ENCODE measurements at places on chromosomes 3 and 15. TPM values are rescaled to one million over a fixed set of nuclear protein-coding genes. Genes with fewer than 3 reads are reported as not detected.

DNA sequence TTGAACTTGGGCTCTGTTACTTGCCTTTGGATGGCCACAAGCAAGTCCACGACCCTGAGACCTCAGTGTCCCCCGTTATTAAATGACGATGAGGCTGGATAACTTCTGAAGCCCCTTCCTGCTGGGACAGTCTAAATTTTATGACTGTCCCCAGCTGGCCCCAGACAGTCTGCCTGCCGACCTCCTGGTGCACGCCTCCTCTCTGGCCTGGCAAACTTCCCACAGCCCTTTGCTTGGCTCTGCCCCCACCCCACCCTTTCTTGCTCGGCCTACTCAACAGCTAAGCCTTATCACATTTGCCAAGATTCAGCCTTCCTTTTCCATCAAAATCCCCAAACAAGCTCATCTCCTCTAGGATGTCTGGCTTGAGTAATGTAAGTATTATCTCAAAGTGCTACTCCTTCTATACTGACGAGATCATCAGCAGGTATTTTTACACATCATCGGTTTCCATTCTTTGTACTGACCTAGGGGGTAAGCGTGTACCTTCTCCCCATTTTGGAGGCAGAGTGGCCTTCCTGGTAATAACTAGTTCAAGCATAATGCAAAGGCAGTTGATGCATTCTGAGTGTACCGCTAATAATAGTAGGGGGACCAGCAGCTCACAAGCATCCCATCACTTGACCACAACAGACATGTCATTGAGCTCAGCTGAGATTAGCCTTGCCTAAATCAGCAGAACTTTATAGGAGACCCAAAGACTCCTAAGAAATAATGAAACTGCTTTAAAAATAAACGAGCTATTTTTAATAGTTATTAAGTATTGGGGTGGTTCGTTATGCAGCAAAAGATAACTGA is 120.8 kb upstream of the HACD2 start:
- DNase-seq: peak; percentile 54

DNA sequence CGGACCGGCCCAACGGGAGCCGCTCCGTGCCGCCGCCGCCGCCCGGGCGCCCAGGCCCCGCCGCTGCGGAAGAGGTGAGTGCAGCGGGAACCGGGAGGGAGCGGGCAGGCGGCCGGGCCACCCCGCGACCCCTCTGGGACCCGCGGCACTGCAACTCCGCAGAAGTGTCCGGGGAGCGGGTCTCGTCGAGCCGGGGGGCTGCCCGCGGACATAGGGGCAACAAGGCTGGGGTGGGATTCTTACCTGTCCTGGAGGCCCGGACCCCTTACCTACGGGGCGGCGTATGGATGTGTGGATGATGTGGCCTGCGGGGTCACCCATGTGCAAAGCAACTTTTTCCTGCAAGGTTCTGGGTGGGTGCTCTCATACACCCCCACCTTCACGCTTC is 361 bp downstream of the SEMA3F start:
- DNase-seq: no peak

Gene IFRD2
- total RNA-seq: 46.8 TPM

Gene CCR3
- total RNA-seq: not detected

Gene CYP8B1
- not detected for total RNA-seq

DNA sequence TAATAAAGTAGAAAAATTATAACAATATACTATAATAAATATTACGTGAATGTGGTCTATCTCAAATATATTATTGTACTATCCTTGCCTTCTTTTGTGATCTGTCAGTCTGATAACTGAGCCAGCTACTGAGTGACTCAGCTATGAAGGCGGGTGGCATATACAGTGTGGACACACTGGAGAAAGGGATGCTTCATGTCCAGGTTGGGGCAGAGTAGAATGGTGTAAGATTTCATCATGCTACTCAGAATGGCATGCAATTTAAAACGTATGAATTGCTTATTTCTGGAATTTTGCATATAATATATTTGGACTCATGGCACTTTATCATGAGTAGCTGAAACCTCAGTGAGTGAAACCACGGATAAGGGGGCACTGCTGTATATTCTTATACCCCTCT is 172.9 kb upstream of the TBC1D5 start:
- DNase-seq: no peak

DNA sequence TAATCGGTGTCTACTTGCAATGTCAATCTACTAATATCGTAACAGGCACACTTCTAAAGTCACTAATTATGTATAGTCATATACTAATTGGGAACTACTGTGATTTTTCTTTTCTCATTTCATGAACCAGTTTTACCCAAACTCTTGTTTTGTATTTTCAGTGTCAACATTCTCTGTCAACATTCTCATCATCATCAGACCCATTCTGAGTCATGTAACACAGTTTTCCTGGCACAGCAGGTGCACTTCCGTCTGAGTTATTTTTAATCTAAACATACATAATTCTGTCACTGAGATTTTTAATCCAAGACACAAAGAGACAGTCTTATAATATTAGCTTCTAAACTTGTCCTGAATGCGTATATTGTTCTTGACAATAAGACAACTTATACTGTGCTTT is 205.1 kb upstream of the EIF1B start:
- DNase-seq: no peak

Gene CCDC12
- 35.9 TPM for total RNA-seq

DNA sequence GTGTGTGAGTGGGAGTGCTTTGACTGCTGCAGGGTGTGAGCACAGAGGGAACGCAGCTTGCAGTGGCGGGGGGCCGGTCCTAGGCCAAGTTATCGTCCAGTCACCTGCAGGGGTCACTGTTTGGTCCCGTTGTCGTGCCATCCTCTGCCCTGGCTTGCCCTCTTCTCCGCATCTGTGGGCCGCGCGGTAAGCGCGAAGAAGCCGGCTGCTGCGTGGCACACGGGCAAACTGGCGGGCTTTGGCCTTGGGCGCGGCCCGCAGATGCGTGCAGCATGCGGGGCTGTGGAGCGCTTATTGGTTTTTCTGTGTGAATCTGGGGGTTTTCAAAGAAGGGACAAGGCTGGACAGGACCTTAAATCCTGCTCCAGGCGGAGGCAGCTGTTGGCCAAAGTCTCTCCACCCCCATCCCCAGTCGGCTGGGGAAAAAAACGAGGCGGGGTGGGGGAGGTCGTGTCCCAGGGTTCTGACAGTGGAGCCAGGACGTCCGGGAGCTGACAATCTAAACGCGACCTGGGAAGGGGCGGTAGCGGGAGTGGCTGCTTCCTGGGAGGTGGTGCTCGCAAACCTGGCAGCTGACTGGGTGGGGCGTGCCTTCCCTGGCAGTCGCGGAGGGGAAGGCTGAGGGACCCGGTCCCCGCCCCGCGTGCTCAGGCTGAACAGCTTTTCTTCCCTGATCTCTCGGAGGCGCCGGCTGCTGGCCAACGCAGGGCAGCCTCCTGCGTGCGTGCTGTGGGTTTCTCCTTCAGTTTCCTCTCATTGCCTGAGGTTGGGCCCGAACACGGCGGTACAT is 39.7 kb upstream of the VEPH1 start:
- DNase-seq: peak; percentile 75

DNA sequence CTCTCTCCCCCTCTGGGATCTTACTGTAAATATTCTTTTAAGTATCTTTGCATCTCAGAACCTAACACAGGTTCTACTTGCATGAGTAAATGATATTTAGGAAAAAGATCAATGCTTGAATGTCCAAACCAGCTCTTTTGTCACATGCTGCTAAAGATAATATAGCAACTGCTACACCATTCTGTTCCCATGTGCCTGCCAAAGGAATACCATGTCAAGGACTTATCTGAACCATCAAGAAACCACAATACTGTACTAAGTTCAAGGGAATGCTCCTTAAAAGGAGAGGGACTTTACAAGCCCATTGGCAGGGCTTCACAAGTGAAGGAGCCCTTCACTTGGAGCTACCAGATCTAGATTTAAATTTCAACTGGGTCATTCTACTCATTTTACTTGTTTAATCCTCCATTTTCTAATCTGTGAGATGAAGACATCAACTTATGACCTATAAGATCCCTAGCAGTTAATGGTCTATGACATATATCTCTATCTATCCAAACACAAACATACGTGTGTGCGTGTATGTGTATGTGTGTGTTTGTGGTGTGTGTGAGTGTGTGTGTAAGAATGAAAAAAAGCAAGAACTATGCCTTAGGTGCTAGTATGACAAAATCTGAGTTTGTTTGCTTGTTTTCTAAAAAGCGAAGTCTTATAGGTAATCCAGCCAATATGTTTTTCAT is 13.0 kb upstream of the SEC62 start:
- DNase-seq: no peak

- DNase-seq: no peak
Measured at GRCh38 chr3:117903226-117903625, 1131.4 kb downstream of the IGSF11 start.

DNA sequence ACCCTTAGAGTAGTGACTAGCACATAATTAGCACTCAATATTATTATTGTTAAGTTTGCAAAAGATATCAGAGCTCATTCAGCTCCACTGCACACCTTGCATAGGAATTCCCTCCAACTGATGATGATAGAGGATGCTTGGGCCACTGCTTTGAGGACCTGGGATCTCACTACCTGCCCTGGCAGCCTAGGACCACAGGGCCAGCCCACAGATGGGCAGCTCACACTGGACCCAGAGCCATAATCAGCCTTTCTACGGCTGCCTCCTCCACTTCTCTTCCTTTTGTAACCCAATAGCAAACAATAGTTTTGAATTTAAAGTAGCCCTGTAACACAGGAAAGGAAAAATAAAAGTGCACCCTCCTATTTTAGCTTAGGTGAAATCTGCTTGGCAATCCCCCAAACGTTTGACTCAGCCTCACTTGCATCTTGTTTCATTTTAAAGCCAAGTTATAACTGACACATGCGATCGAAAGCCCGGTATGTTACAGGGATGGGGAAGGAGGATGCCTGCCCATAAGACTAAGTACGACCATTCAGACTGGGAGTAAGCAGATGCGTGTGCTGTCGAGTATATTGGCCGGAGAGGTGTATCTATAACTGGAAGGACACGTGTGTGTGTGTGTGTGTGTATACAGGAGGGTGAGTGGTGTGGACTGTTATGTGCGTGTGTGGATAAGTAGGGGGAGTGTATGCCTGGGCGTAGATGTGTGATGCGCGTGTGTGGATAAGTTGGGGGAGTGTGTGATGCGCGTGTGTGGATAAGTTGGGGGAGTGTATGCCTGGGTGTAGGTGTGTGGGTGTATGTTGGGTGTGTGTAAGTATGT is 65.9 kb downstream of the CPN2 start:
- no peak for DNase-seq

Gene THAP10
- 0.90 TPM for total RNA-seq

GRCh38 chr15:33243393-33243792 is 48.9 kb upstream of the FMN1 start:
- no peak for DNase-seq

DNA sequence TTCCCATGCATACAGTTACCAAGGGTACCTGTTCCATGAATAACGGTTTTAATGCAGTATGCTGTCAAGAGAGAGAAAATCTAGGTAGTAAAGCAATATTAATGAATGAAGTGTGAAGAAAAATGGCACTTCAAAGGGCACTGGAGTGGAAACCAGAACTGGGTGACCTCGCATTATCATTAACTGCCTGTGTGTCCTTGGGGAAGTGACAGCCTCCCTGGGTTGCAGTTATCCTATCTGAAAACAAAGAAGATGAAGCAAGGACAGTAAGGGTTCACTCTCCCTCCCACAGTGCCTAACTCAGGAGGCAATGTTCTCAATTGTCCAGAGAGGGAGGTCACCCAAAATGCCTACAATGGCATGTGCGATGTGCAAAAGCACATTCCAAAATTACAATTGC is 15.1 kb downstream of the MTHFS start:
- DNase-seq: no peak

All from aorta (tissue), 5 donors.